ENCODE measurements at places on chromosomes 7 and 10.

DNA sequence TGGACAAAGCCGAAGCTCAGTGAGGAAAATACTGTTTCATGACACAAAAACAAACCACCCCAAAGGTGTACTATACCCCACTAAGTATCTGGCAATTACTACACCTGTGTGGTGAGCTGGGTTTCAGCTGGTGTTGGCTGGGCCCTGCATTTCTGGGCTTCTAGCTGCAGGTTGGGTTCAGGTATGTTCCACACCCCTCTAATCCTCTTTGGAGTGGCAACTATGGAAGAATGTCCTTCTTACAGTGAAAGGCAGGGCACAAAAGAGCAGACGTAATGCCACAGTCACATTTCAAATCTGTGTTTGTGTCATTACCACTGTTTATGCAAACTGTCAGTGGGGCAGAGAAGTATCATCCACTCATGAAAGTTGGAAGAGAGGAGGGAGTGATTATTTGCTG, 201.5 kb upstream of the FZD1 start:
- no peak for DNase-seq

GRCh38 chr10:35470248-35470924, 134.1 kb downstream of the CCNY start:
- DNase-seq, result no peak

GRCh38 chr7:17104419-17104818, 194.0 kb upstream of the AHR start:
- DNase-seq, result no peak

DNA sequence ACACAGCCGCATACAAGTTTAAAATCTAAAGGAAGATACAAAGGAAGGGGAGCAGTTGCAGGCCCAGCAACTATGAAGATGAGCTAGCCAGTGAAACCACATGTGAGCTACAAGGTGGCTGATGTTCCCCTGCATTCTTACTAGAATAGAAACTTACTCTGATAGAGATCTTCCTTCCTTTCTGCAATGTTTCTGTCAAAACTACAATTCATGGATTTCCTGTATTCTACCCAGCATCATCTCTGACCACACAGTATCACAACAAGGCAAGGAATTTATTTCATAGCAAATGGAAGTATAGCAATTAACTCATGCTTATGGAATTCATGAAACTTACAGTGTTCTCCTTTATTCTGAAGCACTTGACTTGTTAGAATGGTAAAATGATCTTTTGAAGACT, 68.7 kb upstream of the AASS start:
- no peak for DNase-seq

- no peak for DNase-seq
Measured at GRCh38 chr10:27531336-27531847, 27.3 kb downstream of the RAB18 start.

GRCh38 chr10:12476656-12477055, 127.3 kb downstream of the CAMK1D start:
- DNase-seq, result no peak

GRCh38 chr7:290554-291372, 793 bp downstream of the FOXL3 start:
- DNase-seq, result no peak

GRCh38 chr10:31157123-31158010, 125.7 kb upstream of the ZNF438 start:
- peak; percentile 96 for DNase-seq

All from NCI-H446 treated with DMSO at 0.1 percent for 48 hours (cell line).